ENCODE measurements at places on chromosomes 7 and 10.

DNA sequence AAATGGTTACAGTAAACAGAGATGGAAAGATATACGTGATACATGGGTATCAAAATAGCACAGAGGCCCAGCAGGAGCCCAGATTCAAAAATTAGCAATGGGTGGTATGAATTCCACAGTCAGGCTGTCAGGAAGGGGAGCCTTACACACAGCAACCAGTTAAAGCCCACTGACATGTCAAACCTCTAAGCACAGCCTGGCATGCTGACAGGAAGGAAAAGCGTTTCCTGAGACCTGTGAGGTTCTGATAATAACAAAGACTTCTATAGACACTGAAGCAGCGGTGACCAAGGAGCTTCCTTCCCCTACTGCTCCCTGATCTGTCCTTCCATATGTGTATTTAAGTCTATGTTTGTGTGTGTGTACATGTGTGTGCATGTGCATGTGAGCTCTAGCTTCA is 89.9 kb downstream of the PHYHIPL start:
- DNase-seq: no peak

DNA sequence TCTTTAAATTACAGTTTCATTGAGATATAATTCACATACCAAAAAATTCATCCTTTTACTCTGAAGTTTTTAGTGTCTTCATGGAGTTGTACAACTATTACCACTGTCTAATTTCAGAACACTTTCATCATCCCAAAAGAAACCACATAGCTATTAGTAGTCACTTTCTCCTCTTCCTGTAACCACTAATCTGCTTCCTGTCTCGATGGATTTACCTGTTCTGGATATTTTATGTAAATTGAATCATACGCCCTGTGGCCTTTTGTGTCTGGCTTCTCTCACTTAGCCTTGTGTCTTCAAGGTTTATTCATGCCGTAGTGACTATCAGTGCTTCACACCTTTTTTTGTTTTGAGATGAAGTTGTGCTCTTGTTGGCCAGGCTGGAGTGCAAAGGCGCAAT is 135.5 kb downstream of the DOCK1 start:
- no peak for DNase-seq

- no peak for DNase-seq
These were observed 337.0 kb downstream of the PTEN start for GRCh38 chr10:88200312-88201032.

DNA sequence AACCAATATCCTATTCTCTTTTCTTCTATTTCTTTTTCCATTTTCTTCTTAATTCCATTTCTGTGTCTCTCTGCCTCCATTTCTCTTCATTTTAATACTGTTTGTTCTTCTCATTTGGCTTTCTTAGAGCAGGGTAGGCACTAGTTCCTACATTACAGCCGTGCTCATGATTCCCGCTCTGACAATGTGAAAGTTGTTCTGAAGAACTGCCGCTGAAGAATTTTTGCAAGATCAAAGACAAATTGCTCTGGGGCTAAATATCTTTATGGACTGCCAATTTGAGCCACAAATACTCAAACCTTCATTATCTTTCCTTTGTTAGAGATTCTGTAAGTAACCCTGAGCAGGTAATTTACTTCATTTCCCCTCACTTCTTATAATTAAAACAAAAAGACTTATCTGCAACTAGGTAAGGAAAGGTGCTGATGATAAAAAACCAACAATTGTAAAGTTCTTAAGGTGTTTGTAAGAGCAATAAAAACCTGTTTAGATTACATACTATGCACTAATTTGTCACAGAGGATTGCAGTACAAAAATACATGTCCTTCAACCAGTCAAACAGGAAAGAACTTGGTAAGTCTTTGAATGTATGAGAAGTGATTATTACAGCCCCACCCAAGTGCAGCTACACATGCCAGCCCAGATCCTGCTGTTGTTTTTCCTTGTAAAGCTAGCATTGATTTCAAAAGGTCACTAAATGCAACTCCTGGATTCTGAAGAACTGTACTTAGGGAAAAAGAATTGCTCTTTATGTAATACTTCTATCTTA is 127.5 kb downstream of the COL28A1 start:
- DNase-seq: no peak

- no peak for DNase-seq
These were observed 4.9 kb upstream of the CAMK2B start for GRCh38 chr7:44330331-44330730.

- no peak for DNase-seq
These were observed 185.2 kb upstream of the DGKB start for GRCh38 chr7:15087771-15088170.

GRCh38 chr7:134420424-134421125 is 38.3 kb downstream of the AKR1B1 start:
- DNase-seq: peak; percentile 38

- no peak for DNase-seq
These were observed 4.5 kb downstream of the TNS3 start for GRCh38 chr7:47577321-47577919.

DNA sequence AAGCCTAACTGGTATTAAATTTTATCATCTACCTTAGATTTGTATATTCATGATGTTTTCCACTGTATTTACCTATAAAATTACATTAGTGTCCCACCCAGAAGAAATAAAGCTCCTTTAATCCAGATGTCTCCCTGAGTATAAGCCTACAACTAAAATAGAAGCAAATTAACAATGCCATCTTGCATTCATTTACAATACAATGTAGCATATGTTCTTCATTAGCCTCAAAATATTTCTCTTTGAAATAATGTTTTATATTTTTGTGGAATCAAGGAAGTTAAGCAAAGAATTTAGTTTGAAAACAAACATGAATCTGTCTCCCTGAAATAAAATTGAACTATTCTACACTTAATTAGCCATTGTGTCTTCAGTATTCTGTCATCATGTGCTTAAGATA is 112.3 kb downstream of the CACNA2D1 start:
- DNase-seq: no peak

- no peak for DNase-seq
These were observed 34.7 kb upstream of the SLC35B4 start for GRCh38 chr7:134351424-134351823.

DNA sequence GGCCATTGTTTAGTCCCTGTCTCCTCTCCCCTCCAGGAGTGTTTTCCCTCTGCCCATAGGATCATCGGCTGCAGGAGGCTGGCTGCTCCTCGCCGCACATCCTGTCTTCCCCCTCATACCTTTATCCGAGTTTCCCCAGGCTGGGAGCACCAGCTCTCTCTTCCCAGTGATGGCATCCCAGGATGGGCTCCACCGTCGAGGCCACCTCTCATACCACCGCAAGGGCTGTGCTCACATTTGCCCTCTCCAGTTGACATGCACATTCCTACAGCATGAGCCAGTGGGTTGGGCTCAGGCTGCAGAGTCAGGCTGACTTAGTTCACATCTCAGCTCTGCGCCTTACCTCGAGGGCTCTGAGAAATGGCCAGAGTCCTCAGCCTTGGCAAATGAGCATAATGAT is 12.1 kb downstream of the HKDC1 start:
- peak; percentile 37 for DNase-seq

GRCh38 chr10:109914966-109915365 is 8.3 kb downstream of the XPNPEP1 start:
- no peak for DNase-seq

GRCh38 chr7:15378494-15379145 is 183.2 kb downstream of the AGMO start:
- no peak for DNase-seq

DNA sequence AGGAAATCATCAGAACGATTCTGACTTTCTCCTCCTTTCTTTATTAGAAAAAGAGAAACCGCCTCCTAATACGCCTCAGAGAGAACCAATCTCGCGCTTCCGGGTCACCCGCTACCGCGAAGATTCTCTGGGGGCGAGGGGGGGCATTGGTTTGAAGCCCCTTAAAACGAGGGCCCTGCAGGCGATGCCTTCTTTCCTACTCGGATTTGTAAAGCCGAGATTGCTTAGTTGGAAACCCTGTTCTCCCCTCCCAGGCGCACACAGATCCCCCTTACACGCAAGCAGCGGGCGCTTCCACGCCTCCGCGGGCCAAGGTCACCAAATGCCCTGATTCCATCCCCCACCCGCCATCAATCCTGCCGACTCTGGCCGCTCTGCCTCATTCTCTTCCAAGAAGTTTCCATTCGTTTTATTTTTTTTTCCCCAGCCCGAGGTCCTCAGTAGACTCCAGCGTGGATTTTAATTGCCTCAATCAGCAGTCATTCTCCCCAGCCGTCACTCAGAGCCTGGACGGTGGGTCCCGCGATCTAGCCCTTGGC is 1.1 kb upstream of the GAD2 start:
- DNase-seq: no peak

DNA sequence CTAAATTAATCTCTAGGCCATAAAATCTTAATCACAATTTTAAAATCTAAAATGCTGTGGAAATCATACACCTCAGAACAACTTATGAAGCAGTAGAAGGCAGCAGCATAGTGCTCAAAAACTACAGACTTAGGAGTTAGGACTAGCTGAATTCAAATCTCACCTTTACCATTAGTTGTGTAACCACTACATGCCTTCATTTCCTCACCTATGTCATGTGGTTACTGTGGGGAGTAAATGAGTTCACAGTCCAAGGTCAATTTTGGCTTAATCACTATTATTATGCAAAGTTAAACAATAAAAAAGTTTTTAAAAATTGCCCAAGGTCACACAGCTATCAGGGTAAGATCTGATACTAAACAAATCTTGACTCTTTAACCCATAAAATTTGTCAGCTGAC is 37.0 kb downstream of the SNX13 start:
- no peak for DNase-seq

- no peak for DNase-seq
These were observed 46.9 kb downstream of the VWA2 start for GRCh38 chr10:114285961-114286441.

DNA sequence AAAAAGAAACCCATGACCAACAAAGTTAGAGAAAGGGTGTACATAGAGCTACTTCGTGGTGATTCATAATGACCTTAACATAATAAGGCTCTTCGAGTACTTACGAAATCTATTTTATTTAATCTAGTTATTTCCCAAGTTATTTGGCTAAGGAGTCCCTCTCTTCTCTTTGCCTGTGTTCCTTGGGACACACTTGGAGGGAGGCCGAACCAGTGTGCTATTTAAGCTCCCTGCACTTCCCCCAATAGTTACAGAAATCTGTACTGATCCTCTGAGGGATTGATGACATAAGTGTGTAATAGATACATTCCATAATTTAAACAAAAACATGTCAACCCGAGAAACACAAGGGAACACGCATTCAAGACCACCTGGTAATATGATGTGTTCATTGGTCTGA is 351.1 kb downstream of the GATA3 start:
- no peak for DNase-seq

DNA sequence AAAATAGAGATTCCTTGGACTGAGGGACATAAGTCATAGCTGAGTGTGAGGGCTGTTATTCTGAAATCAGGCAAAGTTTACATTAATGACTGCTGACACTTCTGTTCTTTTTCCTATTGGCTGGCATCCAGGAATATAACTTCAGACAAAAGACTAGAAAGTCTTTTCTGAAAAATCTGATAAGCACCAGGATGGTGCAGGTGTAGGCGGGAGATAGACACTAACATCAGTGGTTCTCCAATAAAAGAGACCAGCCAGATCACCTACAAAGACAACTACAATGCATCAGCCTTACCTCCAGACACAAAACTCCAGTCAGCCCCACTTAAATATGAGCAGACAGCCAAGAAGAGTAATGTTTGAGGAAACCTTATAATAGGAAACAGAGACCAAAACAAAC is 168.3 kb upstream of the LRGUK start:
- DNase-seq: no peak

- peak; percentile 80 for DNase-seq
These were observed 13.9 kb downstream of the VCL start for GRCh38 chr10:74011770-74012169.

GRCh38 chr10:121414366-121415062 is 183.7 kb downstream of the FGFR2 start:
- no peak for DNase-seq

DNA sequence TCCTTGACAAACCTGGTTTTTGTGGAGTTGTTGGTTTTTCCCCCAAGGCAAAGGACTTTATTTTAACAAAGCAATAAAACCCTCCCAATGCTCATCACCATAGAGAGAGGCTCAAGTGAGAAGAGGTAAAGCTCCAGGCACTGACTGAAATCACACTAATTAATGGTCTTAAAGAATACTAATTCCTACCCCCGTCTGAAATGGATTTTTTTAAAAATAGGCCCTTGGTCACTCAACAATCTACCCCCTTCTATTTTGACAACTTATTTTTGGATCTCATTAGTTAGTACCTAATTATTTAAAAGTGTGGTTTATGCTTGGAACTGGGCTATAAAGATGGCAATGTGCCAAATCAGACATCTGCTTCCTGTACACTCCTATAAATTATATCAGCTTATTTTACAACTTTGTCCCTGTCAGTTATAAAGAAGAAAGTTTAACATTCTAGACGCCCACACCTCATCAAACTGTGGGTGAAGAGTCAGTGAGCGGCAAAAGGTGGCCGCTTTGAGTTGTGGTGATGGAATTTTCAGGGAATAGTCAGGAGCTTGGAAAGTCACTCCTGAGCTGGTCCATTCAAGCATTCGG is 10.6 kb downstream of the GLI3 start:
- no peak for DNase-seq

DNA sequence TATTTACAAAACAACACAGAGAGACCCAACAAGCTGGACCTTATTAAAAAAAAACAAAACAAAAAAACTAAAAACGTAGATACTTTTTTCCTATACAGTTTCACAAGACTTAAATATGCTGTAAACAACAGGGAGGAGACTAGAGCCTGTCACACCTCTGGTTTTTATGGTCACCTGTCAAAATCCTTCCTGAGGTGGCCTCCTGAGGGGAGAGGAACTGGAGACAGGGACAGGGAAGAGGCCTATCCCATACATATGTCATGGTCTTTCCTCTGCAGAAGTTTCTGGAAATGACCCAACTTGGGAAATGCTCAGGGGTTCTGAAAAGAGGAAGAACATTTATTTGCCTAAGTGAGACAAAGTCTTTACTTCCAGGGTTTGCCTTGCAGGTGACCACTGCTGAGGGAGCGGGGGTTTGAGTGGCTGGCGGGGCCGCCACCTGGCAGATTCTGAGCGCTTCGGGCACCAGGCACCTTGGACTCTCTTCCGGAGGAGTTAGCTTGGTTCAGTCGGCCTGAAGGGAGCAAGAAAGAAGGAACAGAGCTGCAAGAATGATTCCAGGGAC is 18.3 kb downstream of the CPA1 start:
- no peak for DNase-seq

- no peak for DNase-seq
These were observed 641.5 kb upstream of the SORCS1 start for GRCh38 chr10:107806026-107806425.

DNA sequence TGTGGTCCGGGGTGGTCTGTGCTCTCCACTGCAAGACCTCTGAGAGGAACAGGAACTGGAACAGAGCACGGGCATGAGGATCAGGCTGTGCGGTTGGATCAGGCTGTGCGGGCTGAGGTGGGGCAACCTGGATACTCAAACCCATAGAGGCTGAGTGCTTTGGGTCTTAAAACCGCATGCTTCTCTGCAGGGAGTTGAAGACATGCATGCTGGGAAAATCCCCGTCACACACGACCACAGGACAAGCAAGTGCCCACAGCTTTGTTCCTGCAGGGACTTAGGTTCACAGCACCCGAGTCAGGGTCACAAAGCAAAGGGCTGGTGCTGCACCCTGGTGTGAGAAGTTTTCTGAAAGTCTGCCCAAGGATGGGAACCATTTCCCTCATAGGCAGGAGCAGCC is 221.2 kb downstream of the ZMYND11 start:
- no peak for DNase-seq

GRCh38 chr7:55223023-55223422 is 142.1 kb upstream of the LANCL2 start:
- DNase-seq: no peak

GRCh38 chr7:138667535-138668228 is 33.5 kb downstream of the SVOPL start:
- DNase-seq: no peak

- DNase-seq: no peak
These were observed 65.2 kb downstream of the ATE1 start for GRCh38 chr10:121862649-121863048.

GRCh38 chr10:123259791-123260190 is 105.6 kb downstream of the BUB3 start:
- no peak for DNase-seq
